ENCODE measurements at places on chromosomes 4 and X.

DNA sequence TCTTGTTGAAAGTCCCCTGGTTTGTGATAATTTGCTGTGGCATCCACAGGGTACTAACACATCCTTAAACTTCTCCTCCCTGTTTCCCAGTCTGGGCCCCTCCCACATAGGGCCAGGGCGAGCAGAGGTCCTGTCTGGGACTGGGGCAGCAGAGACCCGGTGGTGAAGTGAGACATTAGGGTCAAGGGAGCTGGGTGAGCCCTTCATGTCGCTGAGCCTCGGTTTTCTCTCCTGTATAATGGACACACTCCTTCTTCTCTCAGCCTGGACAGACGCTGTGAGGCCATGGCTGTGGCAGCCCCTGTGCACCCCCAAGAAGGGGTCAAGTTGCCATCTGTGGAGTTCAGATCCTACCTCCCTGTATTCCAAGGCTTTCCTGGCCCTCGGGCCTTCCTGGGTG is 33.0 kb upstream of the HMX1 start:
- DNase-seq, result no peak

GRCh38 chr4:176499518-176499917 is 179.8 kb downstream of the SPCS3 start:
- no peak for DNase-seq

- no peak for DNase-seq
Measured at GRCh38 chr4:172202480-172203076, 389.4 kb downstream of the GALNTL6 start.

GRCh38 chr4:15149839-15150592 is 147.7 kb downstream of the CPEB2 start:
- DNase-seq, result no peak

DNA sequence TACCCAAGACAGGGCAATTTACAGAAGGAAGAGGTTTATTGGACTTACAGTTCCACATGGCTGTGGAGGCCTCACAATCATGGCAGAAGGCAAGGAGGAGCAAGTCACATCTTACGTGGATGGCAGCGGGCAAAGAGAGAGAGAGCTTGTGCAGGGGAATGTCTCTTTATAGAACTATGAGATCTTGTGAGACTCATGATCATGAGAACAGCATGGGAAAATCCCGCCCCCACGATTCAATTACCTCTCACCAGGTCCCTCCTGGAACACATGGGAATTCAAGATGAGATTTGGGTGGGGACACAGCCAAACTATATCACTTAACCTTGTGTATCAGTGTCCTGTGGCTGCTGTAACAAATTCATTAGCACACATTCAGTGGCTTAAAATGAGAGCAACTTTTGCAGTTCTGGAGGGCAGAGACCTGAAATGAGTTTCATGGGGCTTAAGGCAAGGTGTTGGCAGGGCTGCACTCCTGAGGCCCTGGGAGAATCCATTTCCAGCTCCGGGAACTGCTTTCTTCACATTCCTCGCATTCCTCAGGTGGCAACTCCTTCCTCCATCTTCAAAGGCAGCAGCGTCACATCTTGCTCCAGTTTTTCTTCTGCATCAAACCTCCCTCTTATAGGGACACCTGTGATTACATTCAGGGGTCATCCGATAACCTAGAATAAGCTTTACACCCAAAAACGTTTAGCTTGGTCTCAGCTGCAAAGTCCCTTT is 22.3 kb upstream of the NSG1 start:
- no peak for DNase-seq

DNA sequence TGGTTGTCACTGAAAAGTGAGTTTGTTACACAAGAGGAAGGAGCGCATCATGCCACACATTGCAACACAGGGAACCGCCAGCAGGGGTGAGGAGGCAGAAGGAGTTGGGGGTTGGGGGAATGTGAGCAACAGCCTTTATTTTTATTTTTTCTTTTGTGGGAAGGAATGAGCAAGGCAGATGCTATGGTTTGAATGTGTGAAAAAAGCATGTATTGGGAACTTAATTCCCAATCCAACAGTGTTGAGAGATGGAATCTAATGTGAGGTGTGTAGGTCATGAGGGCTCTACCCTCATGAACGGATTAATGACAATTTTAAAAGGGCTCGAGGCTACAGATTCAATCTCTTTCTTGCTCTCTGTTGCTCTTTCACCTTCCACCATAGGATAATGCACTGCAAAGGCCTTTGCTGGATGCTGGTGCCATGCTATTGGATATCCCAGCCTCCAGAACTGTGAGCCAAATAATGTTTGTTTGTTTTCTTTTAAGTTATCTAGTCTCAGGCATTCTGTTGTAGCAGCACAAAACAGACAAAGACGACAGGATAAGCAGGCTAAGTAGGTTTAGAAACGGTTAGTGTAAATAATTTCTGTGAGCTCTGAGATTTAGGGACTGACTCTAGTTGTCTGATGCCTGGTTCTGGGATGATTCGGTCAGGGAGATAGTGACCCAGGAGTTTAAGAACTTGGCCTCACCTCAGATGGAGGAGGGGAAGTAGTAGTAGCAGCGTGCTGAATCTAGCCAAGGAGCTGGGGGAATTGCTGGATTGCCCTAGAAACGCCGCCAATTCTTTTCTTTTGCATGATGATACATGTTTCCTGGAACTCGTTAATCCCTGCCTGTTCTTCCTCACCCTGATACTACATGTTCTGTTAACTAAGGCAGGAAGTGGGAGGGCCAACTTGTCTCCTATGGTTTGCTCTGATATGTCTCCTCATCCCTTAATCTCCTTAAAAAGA is 156.6 kb upstream of the CTSO start:
- no peak for DNase-seq

GRCh38 chrX:2311501-2311900 is 189.3 kb downstream of the DHRSX start:
- DNase-seq, result no peak

- DNase-seq, result no peak
Measured at GRCh38 chrX:100871594-100872560, 2.3 kb downstream of the NOX1 start.

- DNase-seq, result no peak
Measured at GRCh38 chr4:182286035-182286434, 42.8 kb downstream of the TENM3 start.

- no peak for DNase-seq
Measured at GRCh38 chr4:187811591-187811990, 184.0 kb upstream of the ZFP42 start.

DNA sequence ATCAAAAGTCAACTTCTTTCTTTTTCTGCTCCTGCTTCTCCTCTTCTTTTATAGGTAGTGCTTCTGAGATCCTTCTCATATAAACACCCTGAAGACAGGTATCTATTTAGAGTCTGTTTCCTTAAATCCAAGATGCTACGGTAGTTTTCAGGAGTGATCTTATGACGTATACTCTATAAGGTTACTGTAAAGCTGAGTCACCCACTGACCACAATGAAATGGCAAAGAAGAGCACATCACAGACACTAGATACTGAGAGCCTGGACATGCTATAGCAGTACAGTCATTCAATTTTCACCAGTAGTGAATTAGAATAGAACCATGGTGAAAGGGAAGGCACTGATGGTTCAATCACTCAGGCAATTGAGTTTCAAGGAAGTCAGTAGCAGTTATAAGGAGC is 412.5 kb downstream of the ADAM29 start:
- DNase-seq, result no peak

DNA sequence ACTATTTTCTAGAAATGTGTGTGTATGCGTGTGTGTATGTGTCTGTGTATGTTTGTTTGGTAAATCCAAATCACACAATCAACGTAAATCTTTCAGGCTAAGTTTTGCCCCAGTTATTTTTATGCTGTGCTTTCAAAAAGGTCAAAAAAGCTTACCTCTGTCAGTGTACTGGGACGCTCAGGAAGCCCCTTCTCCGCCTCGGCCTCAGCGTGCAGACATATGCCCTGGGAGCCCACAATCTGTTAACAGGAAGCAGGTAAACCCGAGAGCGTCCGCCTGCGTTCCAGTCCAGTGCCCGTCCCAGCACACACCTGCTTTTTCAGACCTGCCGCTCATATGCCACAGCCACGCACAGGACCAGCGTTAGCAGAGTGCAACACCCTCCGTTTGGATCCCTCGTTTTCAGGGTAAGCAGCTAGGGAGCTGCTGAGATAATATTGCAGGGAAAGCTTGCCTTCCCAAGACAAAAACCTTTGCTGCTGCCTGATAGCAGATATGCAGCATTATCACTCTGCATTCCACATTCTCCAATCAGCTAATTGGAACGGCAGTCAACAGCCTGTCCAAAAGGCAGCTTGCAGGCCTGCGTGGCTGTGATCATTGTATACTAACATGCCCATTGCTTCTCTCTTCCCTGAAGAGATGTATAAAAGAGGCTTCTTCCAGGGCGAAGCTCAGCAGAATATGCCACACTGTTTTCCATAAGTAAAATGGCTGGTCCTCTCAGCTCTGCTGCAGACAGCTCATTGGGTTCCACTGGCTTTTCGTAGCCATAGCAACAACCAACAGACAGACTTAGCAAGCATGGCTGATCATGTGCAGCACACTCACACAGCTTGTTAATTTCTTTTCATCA is at the start of gene SORBS2:
Gene SORBS2, minus strand, starts transcription at position 686 of the 856 bp plus-strand sequence. CDS start 121,623 bp downstream, outside the sequence.
- DNase-seq, result no peak

- no peak for DNase-seq
Measured at GRCh38 chrX:17206584-17206983, 168.4 kb upstream of the NHS start.

DNA sequence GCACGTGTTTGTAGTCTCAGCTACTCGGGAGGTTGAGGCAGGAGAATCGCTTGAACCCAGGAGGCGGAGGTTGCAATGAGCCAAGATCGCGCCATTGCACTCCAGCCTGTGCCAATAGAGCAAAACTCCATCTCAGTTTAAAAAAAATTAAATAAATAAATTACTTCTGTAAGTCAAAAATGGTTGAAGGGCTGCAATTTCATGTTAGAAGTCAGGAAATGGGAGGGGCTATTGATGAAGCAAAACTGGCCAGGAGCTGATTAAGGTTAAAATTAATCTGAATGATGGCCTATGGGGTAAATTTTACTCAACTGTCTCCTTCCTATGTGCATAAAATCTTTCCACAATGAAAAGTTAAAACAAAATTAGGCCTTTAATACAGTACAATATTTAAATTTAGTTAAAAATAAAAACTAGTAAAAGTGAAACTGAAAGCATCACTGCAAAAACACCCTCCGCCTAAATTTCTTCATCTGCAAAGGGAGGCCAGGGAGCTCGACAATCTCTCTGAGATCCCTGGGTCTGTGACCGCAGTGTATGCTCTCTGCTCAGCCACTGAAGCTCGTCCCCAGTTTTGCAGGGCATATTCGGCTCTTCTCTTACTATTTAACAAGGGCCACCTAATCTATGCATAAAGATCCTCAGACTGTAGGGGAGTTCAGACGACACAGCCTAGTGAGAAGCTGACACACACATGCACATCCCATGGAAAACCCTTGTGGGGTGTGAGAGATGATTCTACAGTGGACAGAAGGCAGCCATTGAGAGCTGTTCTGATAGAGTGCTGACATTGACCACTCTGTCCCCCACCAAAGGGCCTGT is 57.2 kb downstream of the IRF2 start:
- peak; percentile 18 for DNase-seq

DNA sequence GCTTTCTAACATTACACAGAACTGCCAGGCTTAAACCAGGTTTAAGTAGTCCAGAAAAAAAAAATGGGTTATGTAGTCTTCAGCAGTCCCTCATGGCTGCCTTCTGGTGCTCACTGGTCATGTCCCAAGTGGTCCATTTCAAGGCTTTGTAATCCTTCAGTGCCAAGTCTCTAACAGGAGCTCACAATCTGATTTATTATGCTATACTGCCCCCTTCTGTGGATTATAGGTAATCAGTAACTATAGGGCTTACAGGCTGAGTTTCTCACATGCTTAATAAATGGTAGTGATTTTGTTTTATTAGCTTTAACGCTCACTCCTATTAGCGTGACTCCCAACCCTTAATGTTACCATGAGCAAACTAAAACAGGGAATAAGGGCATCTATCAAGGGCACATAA is 92.5 kb upstream of the EDA2R start:
- no peak for DNase-seq

GRCh38 chrX:8987672-8988250 is 46.2 kb downstream of the FAM9B start:
- peak; percentile 4 for DNase-seq

GRCh38 chr4:2025817-2026216 is 17.0 kb upstream of the NELFA start:
- no peak for DNase-seq

- no peak for DNase-seq
Measured at GRCh38 chrX:82961129-82961528, 547.0 kb upstream of the POU3F4 start.

DNA sequence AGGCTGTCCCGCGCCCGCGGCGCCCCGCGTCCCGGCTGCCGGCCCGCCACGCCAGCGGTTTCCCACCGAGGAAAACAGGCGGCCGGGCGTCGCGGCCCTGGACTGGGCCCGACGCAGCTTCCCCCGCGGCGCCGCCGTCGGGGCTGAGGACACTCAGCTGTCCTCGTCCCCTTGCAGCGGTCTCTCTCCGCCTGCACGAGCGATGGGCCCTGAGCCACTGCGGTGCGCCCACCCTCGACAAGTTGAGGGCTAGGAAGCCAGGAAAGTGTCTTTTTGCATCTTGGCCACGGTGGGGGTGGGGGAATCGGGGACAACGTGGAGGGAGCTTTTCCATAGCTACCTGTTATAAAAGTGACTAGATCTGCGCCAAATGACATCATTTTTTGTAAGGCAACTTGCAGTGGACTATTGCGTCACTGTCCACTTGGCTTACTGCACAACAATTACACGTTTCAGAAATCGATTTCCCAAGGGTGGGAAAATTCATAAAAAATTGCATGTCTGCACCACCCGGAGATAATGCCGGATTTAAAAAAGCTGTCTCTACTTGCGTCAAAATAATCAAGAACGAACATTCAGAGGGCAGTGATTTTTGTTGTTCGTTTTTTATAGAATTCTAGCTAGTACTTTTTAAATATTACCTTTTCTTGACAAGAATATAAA is 1.1 kb downstream of the KLHL15 start:
- DNase-seq, result no peak

DNA sequence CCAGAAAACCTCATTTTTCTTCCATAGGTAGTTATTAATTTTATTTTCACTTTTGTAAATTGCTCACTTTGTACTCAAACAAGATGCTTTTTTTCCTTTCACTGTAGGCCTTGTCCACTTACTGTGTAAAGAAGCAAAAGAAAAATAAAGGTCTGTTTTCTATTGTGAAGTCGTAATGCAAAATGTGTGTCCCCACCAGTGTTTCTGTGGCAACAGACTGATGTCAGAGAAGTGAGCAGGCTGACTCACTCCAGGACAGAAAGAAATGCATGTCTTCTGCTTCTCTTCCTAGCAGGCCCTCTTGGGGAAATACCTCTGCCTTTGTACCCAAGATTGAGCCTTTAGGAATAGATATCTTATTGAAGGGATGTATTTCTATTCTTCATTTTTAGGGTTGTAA is 30.3 kb downstream of the INPP4B start:
- no peak for DNase-seq

DNA sequence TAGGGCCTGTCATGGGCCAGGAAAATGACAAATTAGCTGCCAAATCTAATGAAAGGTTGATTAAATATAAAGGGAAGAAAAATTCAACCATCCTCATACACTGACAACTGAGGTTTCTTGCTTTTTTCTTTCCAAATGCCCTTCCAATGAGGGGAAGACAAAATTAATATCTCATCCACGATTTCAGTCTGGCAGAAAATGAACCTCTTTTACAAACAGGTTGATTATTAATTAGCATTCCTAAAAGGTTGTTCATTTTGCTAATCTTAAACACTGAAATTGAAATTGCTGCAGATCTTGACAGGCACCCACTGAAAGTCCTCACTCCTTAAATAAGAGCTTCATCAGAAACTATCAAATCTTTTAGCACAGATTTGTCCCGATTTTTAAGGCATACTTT is 45.5 kb downstream of the NPFFR2 start:
- no peak for DNase-seq

- DNase-seq, result no peak
Measured at GRCh38 chr4:146949559-146949958, 3.9 kb upstream of the TTC29 start.

GRCh38 chr4:2936773-2937145 is 26.4 kb downstream of the NOP14 start:
- DNase-seq, result peak; percentile 47
